Sigmoid colon (tissue), 7 donors: ENCODE measurements at places on chromosomes 1 and 21. TPM values are rescaled to one million over a fixed set of nuclear protein-coding genes. Genes with fewer than 3 reads are reported as not detected.

The THEM5 gene
- not detected for polyA plus RNA-seq

The KCNJ9 gene
- polyA plus RNA-seq, result not detected

The C1orf94 gene
- polyA plus RNA-seq, result not detected

The F13B gene
- not detected for polyA plus RNA-seq

The LEPROT gene
- polyA plus RNA-seq, result 14.3 TPM

The GOLT1A gene
- polyA plus RNA-seq, result 12.0 TPM

The NCF2 gene
- 6.0 TPM for polyA plus RNA-seq

The PRSS38 gene
- not detected for polyA plus RNA-seq

The LCE1F gene
- not detected for polyA plus RNA-seq

The FAM167B gene
- 9.0 TPM for polyA plus RNA-seq

The WNT2B gene
- 1.2 TPM for polyA plus RNA-seq

The SLC9C2 gene
- polyA plus RNA-seq, result not detected

The ZBTB8B gene
- polyA plus RNA-seq, result 0.01 TPM

The ANKRD65 gene
- 0.69 TPM for polyA plus RNA-seq

The INKA2 gene
- polyA plus RNA-seq, result 1.2 TPM
